ENCODE measurements at places on chromosomes 5 and 9. TPM values are rescaled to one million over a fixed set of nuclear protein-coding genes. Genes with fewer than 3 reads are reported as not detected.

The RNF183 gene
- not detected for total RNA-seq

The PTGES gene
- 3.9 TPM for total RNA-seq

The PLAC8L1 gene
- 0.83 TPM for total RNA-seq

The FSD1L gene
- total RNA-seq = 10.7 TPM

- DNase-seq = peak; percentile 75
These were observed 6.1 kb downstream of the SAPCD2 start for GRCh38 chr9:137064027-137064879.

DNA sequence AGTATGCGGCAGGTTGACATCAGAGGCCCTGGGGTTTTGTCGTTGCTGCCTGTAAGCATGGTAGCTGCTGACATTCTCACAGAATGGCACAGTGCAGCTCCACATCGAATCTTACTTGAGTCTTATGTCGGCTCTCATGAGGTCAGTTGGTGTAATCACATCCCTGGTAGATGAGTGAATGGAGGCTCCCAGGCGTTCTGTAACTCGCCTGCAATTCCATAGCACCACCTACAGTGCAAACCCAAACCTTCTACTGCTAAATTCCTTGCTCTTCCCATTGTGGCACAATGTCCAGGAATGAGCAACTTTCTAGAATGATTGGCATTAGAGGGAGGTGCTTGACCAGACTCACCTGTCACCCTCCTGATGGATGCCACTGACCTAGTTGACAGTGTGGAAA, 578.4 kb downstream of the CCDC171 start:
- DNase-seq = peak; percentile 50

Data from Daoy (cell line).